RPMI7951 (cell line): ENCODE measurements at places on chromosomes 1 and 21. TPM values are rescaled to one million over a fixed set of nuclear protein-coding genes. Genes with fewer than 3 reads are reported as not detected.
A peak's percentile ranks its signal among the peaks of the same experiment; 100 is the strongest.

Gene PGLYRP4
- not detected in 2 replicates for total RNA-seq

GRCh38 chr1:63116016-63116415 is 206.4 kb upstream of the FOXD3 start:
- DNase-seq, result peak; percentile 45

Gene C1orf185
- total RNA-seq, result not detected in 2 replicates

GRCh38 chr1:52072291-52072690 is 16.2 kb downstream of the BTF3L4 start:
- no peak for DNase-seq

DNA sequence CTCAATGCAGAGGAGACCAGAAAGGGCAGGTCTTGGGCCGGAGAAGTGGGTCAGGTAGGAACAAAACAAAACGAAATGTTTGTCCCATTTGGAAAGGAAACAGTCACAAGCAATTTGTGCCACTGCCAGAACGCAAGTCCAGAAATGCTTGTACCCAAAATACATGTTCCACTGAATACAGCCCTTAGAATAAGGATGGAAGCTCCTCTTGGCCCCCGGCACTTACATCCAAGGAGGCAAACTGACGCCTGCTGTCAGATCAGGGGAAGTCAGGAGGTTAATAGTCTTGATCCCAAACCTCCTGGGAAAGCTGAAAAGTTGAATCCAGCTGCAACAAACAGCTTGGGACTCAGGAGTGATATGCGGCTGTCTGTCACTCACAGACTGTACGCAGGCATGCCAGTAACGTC is 75.9 kb upstream of the GALNT2 start:
- no peak for DNase-seq

DNA sequence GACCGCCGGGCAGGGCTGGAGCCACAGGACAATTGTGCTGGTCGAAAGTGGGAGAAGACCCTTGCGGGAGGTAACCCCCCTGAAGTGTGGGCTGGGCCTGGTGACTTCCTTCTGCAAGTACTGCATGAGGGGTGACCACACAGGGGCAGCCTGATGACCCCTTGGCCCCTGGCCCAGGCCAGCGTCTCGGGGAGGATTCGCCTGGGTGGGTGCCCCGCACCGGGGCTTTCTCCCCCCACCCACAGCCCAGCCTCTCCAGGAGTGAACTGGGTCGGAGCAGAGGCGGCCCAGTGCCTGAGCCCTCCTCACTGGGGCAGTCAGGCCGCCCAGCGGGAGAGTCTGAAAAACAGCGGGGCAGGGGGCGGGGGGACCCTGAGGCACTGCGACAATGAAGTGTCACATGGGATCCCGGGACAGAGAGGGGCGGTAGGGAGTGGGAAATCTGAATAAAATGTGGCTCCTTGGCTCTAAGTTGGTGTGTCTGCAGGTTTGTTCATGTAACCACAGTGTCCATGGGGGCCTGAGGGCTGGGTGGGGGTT is 1.6 kb upstream of the DNMT3L start:
- no peak for DNase-seq

GRCh38 chr1:39933956-39934941 is 20.7 kb upstream of the MFSD2A start:
- peak; percentile 95 for DNase-seq
